ENCODE measurements at places on chromosomes 1 and 21.

DNA sequence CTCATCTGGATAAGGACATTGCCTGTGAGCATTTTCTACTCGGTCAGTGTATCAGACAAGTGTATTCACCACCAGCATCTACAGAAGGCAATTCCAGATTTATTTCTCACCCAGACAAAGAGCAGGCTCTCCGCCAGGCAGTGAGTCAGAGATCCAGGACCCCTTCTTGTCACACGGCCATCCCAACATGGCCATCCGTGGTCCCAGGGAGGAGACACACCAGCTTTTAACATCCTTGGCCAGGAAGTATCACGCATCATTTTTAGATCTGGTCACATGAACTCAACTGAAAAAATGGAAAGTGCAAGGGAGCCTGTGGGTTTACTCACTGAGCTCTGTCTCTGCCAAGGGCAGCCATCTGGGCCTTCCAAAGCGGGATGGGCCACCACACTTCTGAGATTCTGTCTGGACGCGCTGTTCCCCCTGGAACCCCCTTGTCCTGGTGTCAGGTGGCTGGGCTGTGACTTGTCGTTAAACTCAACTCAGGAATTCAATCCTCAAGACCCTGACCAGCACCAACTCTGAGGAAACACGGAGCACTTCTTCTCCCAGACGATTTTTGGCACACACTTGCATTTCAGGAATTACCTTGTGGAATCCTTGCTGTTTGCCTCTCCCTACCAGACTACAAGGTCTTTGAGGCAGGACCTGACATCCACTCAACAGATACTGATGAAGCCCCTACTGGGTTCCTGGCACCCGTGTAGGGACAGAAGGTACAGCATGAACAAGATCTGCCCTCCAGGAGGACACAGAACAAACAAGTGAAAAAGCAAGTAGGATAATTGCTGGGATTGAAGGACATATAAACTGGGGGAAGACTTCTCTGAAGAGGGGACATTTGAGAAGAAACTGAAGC is 21.6 kb upstream of the CCSAP start:
- no peak for DNase-seq

GRCh38 chr21:36707763-36708285 is 8.9 kb downstream of the SIM2 start:
- DNase-seq: no peak

- DNase-seq: no peak
Observed at GRCh38 chr1:203478231-203478630, 2.6 kb downstream of the PRELP start.

- no peak for DNase-seq
Observed at GRCh38 chr1:71861022-71861421, 421.3 kb downstream of the NEGR1 start.

DNA sequence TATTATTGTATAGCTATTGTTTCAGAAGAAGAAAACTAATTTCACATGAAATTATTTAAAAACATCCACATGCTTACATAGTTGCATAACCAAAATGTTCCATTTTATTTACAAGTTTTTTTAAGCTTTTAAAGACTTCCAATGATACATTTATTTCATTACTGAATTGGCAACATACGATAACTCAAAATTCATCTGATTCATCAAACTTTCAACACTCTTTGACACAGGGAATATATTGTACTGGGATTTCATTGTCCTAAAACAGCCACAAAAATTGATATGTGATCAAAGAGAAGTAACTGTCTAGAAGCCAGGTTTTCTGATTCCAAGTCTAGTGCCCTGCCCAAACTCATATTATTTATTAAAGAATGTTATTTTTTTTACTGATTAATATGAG is 131.4 kb upstream of the USP24 start:
- DNase-seq: no peak

DNA sequence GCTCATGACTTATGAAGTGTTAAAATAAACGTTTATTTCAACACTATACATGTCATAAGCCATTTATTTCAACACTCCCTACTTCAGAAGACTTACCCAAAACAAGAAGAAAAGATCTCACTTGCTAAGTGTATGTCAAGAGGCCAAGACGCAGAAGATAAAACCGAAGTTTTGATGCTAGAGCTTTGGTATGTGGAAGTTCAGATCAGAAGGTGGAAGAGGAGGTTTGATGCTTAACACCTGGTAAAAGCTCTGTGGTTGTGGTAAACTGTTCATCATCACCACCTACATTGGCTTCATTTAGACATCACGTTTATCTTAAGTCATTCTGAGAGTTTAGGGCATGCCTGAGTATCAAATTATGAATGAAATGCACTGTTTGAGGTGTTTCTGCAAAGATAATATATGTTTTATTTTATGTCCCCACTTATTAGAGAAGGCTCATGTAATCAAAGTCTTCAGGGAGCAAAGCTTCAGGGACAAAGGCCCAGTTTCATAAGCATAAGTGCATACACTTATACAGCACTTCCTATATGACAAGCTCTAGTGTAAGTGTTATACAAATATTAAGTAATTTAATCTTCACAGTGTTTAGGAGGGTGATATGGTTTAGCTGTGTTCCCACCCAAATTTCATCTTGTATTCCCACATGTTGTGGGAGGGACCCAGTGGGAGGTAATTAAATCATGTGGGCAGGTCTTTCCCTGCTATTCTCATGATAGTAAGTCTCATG is 533.3 kb downstream of the PTBP2 start:
- DNase-seq: no peak

- peak; percentile 65 for DNase-seq
Observed at GRCh38 chr1:56378341-56379070, 200.9 kb downstream of the PLPP3 start.

- no peak for DNase-seq
Observed at GRCh38 chr1:226092965-226093364, 30.4 kb downstream of the H3-3A start.

DNA sequence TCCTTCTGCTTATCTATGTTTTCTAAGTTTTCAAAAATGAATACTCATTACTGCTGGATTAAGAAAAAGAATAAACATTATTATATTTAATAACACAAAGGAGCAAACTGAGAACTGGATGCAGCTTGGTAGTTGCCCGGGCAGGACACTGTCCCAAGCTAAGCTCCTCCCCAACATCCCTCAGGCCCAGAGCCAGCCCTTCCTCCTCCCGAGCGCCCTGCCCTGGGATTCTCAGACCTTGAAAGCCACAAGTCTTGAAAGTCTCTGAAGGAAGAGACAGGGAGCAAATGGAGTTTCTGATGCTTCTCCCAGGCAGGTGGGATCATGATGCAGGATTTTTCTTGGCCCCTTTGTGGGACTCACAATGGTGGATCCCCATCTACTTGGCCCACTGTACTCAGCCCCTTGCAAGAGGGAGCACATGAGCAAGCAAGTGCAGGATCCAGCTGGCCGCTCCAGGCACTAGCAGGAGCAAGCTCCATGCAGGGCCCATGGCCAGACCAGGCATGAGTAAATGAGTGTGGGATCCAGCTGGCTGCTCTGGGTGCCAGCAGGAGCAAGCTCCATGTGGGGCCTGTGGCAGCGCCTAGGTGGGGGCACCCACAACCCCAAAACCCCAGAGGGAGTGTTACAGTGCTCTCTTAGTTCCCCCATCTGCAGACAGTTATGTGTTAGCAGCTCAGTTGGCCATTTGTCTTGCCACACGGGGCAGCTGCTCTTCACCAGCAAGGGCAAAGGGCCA is 32.1 kb upstream of the RAB4A start:
- no peak for DNase-seq

GRCh38 chr21:46286648-46287002 is 483 bp downstream of the YBEY start:
- DNase-seq: no peak

GRCh38 chr1:16451841-16452528 is 11.5 kb downstream of the NECAP2 start:
- no peak for DNase-seq

DNA sequence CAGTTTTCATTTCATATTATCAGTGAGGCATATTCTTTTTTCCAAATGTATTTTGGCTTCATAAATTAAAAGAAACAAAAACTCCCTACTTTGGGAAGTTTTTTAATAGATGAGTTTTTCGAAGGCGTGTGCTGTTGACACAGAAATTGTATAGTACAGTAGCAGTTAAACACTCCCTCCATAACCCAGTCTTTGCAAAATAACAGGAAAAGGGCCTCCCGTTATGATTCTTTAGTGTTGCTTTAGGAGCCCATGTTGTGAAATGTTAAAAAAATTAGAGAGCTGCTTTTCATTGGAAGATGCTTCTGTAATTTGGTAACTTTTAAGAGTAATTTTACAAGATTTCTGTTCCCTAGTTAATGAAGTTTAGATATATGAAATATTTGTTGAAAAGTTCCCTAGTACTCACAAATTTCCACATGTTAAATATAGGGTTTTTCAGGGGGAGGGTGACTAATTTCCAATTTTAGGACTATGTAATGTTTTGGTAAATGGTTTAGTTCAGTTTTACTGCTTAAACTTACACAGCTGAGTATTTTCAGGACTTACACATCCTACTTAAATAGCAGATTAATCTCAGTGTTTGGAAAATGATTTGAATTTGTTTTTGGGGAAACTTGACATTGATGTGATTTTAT is 2.0 kb downstream of the CAMSAP2 start:
- DNase-seq: no peak

- peak; percentile 37 for DNase-seq
Observed at GRCh38 chr1:239353536-239353935, 32.8 kb upstream of the CHRM3 start.

- DNase-seq: no peak
Observed at GRCh38 chr1:164951508-164951907, 392.5 kb downstream of the PBX1 start.

- no peak for DNase-seq
Observed at GRCh38 chr1:210445485-210445884, 116.8 kb downstream of the HHAT start.

DNA sequence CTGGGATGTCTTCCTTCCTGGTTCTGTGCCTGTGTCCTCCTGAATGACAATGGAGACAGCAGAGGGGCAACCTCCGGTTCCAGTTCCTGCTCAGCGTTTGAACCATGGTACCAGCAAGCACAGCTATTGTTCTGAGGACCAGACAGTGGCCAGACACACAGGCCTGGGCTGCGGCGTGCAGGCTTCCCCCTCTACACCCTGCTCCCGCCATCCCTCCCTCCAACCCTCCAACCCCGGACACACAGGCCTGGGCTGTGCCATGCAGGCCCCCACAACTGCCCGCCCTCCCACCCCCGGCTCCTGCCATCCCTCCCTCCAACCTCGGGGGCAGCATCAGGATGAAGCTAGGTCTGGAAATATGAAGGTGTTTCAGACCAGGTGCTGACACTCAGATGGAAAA is 5.6 kb upstream of the MEGF6 start:
- no peak for DNase-seq

- DNase-seq: no peak
Observed at GRCh38 chr1:21779613-21780521, 3.1 kb downstream of the USP48 start.

GRCh38 chr1:70542856-70543255 is 131.8 kb downstream of the CTH start:
- DNase-seq: no peak

GRCh38 chr1:151809290-151809984 is 4.2 kb upstream of the LINGO4 start:
- no peak for DNase-seq

DNA sequence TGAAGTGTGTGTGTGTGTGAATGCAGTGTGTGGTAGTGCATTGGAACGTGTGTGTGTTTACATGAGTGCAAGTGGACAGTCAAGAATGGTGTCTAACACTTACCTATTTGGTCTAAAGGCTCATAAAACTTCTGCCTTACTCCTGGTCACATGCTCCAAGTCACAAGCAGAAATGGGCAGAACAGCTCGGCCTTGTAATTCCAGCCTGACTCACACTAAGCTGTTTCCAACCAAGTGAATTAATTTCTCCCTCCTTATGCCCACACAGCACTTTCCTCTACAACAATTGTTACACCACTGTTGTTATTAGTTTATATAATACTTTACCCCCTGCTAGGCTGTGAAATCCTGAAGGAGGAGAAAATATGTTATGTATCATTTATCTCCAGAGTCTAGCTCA is 43.8 kb downstream of the DDR2 start:
- no peak for DNase-seq

GRCh38 chr1:67767103-67767782 is 66.0 kb downstream of the GNG12 start:
- DNase-seq: no peak

GRCh38 chr1:3019007-3019515 is 2.2 kb upstream of the ACTRT2 start:
- no peak for DNase-seq

Data from renal pelvis (tissue), 12 donors.